ENCODE measurements at places on chromosomes 16 and 17.

GRCh38 chr17:68400404-68400735 lies 56.9 kb downstream of the WIPI1 start:
- no peak for DNase-seq

GRCh38 chr16:60485872-60486489 lies 1550.3 kb downstream of the CDH8 start:
- no peak for DNase-seq

GRCh38 chr16:8950580-8951077 lies 13.1 kb downstream of the USP7 start:
- no peak for DNase-seq

- no peak for DNase-seq
Measured at GRCh38 chr16:77849646-77850258, 61.4 kb downstream of the VAT1L start.

- DNase-seq = no peak
Measured at GRCh38 chr16:52469775-52470174, 77.2 kb downstream of the TOX3 start.

GRCh38 chr16:76487411-76488064 lies 210.3 kb downstream of the CNTNAP4 start:
- DNase-seq = no peak

DNA sequence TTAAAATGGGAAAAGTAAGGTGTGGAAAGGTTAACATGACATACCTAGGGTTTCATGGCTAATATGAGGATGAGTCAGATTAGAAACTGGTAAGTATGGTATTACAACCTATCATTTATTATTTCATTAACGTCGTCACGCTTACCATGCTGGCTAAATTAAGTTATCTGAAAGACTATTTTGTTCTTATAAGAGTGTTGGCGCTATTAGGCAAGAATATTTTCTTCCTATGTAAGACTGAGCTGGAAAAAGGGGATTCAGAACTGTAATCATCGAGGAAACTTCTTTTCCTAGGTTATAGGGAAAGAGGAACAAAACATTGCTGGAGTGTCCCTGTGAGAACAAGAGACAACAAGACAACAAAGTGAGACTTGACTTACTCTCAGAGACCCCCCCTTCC lies 440.8 kb downstream of the KCNJ2 start:
- DNase-seq = no peak

DNA sequence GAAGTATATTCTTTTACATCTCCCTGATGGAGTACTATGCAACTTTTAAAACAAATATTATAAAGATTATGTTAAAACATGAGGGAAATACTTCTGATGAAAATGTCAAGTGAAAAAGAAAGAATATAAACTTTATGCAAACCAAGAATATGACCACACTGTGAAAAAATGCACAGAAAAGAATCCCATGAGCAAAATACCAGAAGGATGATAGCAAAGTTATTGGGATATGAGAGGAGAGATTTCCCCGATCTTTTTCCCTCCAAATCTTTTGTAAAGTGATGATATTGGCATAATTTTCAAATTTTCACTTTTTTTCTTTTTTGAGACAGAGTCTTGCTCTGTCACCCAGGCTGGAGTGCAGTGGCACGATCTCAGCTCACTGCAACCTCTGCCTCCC lies 36.6 kb upstream of the SMURF2 start:
- DNase-seq = no peak

DNA sequence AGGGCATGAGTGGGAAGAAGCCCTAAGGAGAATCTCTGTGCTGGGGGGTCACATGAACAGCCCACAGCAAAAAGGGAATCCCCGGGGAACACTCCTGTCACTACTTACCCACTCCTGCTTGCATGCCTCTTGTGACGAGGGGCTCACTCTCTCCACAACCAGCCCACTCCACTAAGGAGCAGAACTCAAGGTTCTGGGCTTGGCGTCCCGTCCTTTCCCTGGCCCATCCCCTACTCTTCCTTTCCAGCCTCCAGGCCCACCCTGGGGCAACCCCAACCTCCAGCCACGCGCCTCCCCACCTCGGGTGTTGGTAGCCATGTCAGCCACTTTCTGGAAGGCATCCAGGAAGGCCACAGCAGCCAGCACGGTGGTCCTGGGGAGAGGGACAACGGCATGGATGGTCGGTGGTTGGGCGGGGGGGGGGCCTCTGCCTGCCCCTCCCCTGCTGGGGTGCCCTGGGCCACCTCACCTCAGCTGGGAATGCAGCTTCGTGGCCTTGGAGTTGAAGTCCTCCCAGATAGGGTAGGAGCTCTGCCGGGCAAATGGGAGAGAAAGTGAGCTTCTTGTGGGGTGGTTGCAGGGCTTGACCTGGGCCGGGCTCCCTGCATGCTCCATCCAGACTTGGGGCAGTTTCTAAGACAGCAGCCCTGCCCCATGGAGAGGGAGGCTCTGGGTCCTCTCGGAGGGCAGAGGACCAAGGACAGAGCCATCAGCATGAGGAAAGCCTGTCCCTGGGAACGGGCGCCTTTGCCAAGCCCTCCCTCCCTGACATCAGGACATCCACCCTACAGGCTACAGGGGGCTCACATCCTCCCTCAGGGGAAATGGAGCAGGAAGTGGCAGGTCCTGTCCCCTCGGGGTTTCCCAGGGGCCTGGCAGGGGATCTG lies 5.1 kb downstream of the MTSS2 start:
- no peak for DNase-seq

DNA sequence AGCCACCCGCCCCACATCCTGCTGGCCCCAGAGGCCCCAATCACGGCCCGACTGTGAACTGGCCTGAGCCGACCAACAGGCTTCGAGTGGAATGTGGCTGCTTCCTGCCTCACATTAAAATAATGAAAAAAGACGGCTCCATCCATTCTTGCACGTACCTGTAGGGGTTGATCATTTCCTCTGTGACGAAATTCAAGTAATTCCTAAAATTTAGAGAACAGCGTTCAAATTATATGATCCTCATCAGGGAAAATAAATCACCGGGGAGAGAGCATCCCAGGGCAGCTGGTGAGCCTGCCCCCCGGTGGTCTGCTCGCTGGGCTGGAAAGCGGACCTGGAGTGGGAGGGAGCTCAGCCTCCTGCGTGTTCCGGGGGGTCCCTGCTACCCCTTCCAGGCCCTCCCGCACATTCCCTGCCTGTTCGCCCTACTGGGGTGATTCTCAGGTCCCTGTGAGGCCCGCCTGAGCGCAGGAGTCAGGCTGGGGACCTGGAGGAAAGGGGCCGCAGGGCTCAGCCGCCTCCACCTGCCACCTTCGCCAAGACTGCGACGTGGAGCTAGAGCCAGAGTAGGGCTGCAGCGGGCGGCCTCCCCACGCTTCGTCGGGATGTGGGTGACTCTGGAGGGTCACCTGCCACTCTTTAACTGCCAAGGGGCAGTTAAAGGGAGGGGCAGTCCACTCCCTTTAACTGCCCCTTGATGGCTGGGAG lies 28.9 kb downstream of the SLC7A5 start:
- DNase-seq = no peak

DNA sequence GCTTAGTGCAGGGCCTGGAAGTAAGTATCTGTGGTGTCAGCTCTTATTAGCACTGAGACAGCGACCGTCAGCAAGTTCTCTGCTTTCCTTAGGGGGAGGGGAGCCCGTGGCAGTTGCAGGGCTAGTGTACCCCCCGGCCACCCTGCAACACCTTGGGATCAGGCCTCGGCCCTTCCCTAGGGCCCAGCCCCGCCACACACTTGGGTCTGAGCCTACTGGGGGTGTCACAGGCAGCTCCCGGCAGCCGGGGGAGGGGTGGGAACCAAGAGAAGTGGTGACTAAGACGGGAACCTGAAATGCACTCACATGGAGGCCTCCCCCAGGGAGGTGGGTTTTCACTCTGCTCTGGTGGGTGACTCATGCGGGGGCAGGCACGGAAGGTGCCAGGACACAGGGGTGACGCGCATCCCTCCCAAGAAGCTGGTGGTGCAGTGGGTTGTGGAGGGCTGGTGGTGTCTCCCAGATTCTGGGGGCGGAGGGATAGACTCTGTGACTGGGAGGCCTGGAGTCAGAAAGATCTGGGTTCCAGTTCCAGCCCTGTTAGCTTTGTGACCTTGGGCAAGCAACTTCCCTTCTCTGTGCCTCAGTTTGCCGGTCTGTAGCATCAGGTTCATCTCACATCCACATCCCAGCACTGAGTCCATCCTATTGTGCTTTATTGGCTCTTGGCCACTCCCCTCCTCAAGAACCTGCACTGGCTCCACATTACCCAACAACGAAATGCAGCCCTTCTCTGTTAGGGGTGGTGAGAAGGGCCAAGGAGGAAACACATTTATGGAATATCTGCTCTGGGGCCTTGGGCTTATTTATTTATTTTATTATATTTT lies 44.5 kb downstream of the LAT start:
- DNase-seq = peak; percentile 74

DNA sequence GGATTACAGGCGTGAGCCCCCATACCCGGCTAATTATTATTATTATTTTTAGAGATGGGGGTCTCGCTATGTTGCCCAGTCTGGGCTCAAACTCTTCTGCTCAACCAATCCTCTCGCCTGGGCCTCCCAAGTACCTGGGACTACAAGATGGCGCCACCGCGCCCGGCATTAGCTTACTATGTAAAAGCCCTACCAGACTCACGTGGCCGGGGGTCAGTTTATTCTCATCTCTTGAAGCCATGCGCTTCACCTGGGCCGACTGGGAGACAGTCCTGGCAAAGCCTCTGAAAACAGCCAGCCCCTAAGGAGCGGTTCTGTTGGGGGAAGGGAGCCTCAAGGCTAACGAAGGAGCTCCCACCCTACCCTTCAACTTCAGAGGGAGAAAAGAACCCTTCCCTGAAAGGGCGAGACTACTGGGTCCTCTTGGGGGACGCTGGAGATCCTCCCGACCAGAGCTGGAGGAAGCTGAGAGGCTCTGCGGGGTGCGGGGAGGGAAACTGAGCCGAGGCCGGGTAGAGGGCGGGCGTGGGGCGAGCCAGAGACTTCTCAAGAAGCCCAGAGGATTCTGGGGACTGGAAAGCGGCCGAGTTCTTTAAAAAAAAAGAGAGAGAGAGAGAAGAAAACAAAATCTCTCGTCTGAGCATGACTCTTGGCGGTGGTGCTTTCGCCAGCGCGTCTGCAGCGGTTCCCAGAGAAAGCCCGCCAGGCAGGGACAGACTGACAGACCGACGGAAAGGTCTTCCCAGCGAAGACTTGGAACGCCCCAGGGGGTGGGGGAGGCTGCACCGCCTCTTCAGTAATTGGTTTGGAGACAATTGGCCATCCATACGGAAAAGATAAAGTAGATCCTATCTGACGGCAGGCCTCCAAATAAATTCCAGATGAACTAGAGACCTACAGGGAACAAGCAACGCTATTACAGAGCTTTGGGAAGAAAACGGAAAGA lies 5.6 kb upstream of the TUBG2 start:
- DNase-seq = no peak

- no peak for DNase-seq
Measured at GRCh38 chr16:80202831-80203413, 337.9 kb upstream of the DYNLRB2 start.

- DNase-seq = no peak
Measured at GRCh38 chr17:65472666-65473309, 88.7 kb downstream of the AXIN2 start.

GRCh38 chr17:7218166-7218565 lies 1.5 kb downstream of the DLG4 start:
- no peak for DNase-seq

GRCh38 chr17:6592173-6592572 lies 35.8 kb upstream of the PITPNM3 start:
- no peak for DNase-seq

DNA sequence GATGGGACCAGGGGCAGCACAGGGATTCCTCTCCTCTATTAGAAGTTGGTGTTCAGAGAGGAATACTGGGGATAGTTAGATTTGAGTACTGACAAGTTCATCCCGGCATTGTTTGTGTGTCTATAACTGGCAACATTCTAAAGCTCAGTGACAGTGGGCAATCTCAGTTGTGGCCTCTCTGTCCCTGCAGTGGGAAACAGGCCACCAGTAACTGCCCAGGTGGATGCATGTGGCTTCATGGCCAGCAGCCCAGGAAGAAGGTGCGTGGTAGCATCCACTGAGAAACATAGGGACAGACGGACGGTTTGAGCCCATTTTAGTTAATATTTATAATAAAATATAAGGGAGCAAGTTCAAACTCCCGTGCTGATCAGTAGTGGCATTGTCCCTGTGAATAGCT lies 51.5 kb downstream of the B9D1 start:
- no peak for DNase-seq

DNA sequence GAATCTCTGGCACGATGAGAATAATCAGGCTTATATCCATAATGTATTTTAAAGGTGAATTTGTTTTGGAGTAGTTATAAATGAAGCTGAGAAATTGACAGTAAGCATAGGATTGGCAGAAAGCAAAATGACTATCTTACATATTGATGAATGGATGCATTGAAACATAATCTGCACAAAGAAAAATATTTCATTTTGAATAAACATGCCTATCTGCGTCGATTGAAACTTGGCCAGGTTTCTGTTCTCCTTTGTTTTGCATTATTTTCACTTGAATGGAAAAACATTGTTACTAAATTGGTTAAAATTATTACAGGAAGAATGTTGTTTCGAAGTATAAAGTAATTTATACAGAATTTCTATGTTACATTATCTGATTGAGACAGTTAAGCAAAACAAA lies 128.2 kb downstream of the USP22 start:
- DNase-seq = no peak

DNA sequence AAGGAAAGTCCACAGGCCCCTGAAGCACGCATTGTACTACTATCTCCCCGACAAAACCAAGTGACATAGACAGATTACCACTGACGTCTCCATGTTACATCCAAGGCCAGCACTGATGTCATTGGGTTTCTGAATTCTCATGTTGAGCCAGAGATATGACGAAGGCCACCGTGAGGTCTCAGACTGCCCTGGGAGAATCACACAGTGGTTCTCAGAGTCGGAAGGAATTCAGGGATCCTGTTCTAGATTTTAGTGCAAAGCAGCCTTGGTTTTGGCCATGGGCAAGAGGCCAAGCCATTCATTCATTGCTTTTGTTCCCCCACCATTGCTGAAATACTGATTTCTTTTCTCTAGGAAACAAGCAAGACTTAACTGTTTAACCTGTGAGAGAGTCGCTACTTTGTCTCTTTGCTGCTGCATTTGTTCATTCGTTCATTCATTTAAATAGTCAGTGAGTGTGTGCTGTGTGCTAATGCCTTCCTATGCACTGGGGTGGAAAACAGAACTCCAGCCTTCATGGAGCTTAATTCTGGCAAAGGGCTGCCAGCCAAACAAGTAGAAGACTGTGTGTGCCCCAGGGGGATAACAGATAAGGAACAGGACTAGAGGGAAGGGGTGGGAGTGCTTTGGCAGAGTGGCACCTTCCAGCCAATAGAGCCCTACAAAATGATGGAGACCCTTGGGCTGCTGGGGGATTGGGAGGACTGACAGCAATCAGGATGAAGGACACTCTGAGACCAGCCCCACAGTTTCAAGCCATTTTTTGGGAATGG lies 222.3 kb downstream of the MSI2 start:
- DNase-seq = no peak

Data from smooth muscle cell of the brain vasculature (primary cell).